ENCODE measurements at places on chromosomes 5 and 9.
A peak's percentile ranks its signal among the peaks of the same experiment; 100 is the strongest.

DNA sequence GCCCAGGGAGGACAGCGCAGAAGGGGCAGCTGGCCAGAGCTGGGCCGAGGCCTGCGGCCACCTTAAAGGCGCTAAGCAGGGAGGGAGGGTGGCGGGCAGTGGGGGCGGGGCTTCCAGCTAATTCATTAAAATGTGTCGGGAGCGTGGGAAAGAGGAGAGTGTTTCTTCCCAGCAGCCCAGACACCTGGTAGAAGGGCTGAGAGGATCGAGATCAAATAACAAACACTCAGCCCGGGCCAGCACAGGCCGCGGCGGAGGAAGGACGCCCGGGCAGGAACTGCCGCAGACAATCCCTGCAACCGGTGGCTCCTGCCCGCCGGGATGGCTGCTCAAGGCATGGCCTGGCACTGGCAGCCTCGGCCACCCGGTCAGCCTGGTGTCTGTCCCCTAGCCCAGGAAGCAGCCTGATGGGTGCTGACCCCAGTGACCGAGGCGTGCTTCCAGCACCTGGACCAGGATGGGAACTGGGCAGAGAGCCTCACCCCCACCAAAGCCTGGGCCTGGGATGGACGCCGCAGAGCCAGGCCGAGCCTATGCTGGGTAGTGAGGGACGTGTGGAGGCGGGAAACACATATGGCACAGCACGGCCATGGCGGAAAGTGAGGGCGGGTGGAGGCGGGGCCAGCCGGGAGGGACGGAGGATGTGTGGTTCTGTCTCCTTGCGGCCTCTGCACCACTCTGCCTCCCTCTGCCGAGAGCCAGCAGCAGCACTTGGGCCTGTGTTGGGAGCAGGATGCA is 3.2 kb upstream of the NRARP start:
- peak; percentile 59 for DNase-seq

DNA sequence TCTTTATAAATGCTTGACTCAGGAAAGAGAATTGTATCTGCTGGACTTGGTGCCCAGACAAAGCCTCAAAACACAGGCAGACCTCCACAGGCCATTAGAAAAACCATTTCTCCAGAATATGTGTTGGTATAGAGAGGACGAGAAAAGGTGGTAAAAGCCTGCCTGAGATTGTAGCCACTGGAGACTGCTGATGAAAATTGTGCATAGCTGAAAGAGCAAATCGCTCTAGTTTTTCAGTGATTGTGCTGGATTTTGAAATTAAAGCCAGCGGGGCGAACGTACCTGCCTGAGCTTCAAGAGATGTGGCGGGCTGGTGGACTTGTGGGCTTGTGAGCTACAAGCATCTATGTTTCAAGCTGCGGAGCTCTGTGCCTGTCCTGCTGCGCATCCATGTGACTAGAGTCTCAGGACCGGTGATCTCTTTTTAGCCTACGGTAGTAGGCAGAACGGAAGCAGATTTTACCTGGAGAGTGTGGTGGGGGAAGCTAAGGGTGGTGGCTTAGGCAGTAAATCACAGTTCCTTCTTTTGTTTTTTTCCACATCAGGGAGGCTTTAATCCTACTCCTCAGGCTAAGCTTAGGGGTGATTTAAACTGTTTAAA is 193.6 kb downstream of the SREK1 start:
- DNase-seq: no peak

- no peak for DNase-seq
These were observed 120.7 kb upstream of the PCA3 start for GRCh38 chr9:76643399-76644117.

GRCh38 chr5:32159328-32160072 is 14.6 kb downstream of the GOLPH3 start:
- no peak for DNase-seq

DNA sequence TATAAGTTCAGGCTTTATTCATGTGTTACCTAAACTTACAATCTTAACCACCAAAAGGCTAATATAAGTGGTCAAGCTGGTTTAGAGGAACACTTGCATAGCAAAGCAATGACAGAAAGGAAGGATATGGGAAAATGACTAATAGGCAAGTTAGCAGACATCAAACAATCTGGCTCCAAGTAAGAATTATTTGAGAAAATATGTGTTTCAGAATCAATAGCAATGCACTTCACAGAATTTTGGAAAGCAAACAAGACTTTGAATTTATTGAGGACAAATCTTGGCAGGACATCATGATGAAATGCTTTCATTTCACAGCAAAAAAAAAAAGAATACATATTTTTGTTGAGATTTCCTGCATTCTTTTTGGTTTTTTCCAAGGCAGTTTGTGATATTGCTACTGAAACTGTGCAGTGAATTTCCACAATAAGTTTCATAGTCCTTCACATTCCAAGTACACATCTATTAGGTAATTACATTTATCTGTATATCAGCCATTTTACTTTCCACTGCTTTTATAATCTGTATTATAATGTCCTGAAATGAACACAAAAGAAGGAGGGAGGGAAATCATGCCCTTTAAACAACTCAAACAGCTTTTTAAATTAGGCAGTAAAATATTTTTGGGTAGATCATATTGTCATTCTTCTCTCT is 417.9 kb downstream of the NR2F1-AS1 start:
- peak; percentile 36 for DNase-seq

GRCh38 chr5:26482810-26483375 is 555.5 kb downstream of the CDH9 start:
- peak; percentile 48 for DNase-seq

DNA sequence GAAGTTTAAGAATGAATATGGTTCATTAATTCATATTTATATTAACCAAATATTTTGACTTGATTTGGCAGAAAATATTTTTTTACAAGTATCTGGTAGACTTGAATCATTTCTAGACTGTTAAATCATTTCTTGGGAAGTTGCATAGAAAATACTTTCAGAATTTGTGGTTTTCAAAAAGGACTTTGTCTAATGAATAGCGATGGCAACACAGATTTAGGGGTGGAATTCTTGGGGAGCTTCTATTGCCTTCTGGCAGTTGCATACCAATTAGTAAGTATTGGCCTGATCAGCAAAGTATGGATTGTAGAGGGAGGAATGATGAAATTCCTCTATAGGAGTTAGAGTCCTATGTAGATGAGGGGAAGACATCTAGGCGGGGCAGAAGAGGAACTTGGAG is 68.6 kb upstream of the CKMT2 start:
- no peak for DNase-seq

- DNase-seq: no peak
These were observed 117.9 kb upstream of the CDH12 start for GRCh38 chr5:22970956-22971618.

DNA sequence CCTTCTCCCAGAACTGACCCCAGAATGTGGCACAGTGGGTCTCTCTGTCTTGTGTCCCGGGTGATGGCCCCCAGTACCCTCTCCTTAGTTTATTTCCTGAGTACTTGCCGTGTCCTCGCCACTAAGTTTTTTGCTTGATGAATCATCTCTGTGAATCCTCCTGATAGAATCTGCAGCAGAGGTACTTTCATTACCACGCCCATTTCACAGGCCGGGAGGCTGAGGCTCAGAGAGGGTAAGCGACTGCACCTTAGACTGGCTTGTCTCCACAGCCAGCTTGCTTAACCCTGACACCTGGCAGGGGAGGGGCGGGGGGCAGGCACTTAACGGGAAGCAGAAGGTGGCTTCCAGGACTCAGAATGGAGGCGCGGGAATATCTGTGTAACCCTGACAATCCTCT is 7.9 kb upstream of the IER5L start:
- no peak for DNase-seq

DNA sequence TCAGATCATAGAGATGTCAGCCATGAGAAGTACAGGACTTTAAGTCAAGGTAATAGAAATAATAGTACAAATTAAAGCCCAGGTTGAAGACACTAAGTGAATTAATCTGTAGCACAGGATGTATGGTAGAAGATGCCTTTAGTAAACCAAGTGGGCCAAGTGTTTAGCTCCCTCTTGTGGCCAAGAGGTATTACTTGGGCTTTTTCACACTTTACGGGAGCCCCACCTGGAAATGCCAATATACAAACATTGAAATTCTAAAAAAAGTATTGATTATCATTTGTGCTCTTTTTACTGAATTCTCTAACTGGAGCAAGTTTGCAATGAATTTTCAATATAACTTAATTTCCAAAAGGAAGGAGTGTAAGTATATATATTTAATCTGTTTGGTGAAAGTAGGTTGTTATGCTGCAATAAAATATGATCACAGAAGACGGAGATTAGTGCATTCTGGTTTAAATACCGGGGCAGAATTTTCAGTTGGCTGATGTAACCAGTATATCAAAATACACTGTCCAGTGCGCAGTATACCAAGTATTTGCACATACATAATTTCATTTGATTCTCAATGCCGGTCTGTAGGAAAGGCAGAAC is 84.7 kb downstream of the PARP8 start:
- DNase-seq: no peak

- DNase-seq: peak; percentile 0
These were observed 587.9 kb downstream of the MTRR start for GRCh38 chr5:8456846-8457186.

GRCh38 chr5:6175172-6175854 is 203.0 kb downstream of the MED10 start:
- DNase-seq: no peak

DNA sequence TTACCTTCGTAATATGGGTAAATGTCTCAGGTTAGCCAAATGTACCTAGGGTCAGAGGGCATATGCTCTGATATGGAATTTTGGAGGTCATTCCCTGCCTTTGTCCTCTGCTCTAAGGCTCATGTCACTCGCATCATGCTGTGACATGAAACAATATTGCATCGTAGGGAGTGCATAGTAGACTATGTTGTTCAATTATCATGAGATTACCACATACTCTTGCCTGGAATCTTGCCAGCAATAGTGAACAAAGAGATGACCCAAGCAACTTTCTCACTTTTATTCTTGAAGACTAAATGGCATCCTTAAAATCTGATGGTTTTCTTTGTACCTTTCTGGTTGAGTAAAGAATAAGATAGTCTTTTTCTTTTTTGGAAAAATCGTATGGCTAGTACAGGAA is 27.6 kb downstream of the ZNF462 start:
- no peak for DNase-seq

GRCh38 chr9:15936306-15936921 is 383.6 kb downstream of the CCDC171 start:
- peak; percentile 50 for DNase-seq

GRCh38 chr9:89701221-89701798 is 96.5 kb downstream of the GADD45G start:
- DNase-seq: no peak

GRCh38 chr5:153881687-153882086 is 157.0 kb downstream of the FAM114A2 start:
- no peak for DNase-seq

- DNase-seq: no peak
These were observed 357.8 kb downstream of the NFIB start for GRCh38 chr9:13956107-13956506.

- DNase-seq: no peak
These were observed 68.1 kb downstream of the COL5A1 start for GRCh38 chr9:134709512-134710270.

- DNase-seq: no peak
These were observed 83.7 kb downstream of the PDE6A start for GRCh38 chr5:149860801-149861322.

DNA sequence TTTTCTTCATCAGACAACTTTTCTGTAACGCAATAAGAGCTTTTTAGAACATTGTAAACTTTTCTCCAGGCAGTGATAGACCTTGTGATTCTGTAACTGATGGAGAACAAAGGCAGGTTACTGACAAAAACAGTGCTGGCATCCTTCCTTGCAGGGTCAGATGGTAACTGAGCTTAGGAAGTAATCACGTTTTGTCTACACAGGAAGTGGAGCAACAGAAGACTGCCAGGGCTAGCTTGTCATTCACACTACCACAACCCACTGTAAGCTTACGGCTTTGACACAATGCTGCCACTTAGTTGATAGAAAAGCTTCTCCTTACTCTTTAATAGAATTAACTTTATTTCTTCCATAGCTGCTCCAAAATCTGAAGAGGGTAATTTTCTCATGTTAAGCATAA is 46.8 kb downstream of the FBN2 start:
- DNase-seq: no peak

GRCh38 chr9:6644346-6645104 is 1.0 kb downstream of the GLDC start:
- DNase-seq: no peak

- DNase-seq: no peak
These were observed 853.3 kb downstream of the TLE1 start for GRCh38 chr9:80836013-80836412.

GRCh38 chr5:54520940-54521339 is 3.4 kb downstream of the SNX18 start:
- no peak for DNase-seq

GRCh38 chr5:106331415-106331814 is 1339.3 kb downstream of the EFNA5 start:
- no peak for DNase-seq

- no peak for DNase-seq
These were observed 279.0 kb downstream of the GLIS3 start for GRCh38 chr9:4020755-4021296.

DNA sequence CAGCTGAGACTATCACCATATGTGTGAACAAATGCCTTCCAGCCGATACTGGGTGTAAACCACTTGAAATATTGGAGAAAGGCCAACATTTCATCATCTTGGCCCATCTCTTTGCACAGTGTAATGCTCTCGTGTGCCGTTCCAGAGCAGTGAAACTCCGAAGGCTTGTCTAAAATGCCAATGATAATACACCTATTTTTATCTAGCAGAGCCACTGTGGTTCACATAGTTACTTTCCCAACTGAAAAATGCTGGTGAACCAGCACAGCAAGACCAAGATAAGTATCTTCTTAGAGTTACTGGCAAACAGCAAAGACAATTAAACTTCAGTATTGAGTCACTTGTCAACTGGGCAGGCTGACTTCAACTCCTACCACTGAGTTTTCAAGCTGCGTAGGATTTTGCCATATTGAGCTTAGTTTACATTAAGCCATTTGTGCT is 379.9 kb upstream of the ACTBL2 start:
- DNase-seq: no peak
